HepG2 (cell line): ENCODE measurements at places on chromosomes 1 and 21. TPM values are rescaled to one million over a fixed set of nuclear protein-coding genes. Genes with fewer than 3 reads are reported as not detected.

CCDC185 gene
- total RNA-seq, result not detected in 2 replicates

PLPPR4 gene
- not detected in 2 replicates for total RNA-seq

S100A16 gene
- 46.0 and 51.2 TPM in 2 replicates for total RNA-seq

HDAC1 gene
- total RNA-seq, result 93.5 and 109 TPM in 2 replicates

KRTAP6-3 gene
- total RNA-seq, result not detected in 2 replicates
